Cardiac fibroblast (primary cell): ENCODE measurements at places on chromosomes 6 and 20.

- peak; percentile 98 for DNase-seq
These were observed 61.1 kb upstream of the HFE start for GRCh38 chr6:26025894-26026832.

DNA sequence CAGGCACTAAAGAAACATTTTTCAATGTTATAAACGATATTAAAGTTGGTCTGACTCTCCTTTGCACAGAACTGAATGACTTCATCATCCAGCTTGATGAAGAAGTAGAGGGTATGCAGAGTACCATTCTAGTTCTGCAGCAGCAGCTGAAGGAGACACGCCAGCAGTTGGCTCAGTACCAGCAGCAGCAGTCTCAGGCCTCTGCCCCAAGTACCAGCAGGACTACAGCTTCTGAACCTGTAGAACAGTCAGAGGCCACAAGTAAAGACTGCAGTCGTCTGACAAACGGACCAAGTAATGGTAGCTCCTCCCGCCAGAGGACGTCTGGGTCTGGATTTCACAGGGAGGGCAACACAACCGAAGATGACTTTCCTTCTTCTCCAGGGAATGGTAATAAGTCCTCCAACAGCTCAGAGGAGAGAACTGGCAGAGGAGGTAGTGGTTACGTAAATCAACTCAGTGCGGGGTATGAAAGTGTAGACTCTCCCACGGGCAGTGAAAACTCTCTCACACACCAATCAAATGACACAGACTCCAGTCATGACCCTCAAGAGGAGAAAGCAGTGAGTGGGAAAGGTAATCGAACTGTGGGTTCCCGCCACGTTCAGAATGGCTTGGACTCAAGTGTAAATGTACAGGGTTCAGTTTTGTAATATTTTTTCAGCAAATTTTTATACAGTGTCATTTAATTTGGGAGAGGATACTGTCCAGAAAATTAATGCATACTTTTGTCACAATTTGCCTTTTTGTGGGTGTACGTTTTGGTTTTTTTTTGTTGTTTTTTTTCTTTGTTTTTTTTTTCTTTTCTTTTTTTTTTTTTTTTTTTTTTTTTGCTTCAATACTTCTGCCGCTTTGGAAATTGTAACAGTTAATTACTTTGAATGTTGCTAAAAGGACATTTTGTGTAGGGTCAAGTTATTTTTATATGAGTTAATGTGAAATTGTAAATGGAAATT, 6.6 kb upstream of the ACAT2 start:
- DNase-seq = peak; percentile 13

DNA sequence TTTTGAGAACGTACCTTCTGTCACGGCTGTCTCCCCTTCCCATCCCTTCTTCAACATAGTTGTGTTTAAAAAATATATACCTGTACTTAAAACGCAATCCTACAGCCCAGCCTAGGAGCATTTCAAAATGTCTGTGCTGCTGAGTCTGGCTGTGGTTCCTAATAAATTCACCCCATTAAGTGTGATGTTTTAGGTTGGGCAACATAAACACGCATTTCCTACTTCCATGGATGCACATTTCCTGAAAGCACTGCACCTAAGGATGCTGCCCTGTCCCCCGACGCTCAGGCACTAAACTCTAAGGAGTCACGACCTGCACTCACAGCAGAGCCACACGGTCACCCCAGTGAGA, 1.2 kb downstream of the REV3L start:
- DNase-seq = no peak

DNA sequence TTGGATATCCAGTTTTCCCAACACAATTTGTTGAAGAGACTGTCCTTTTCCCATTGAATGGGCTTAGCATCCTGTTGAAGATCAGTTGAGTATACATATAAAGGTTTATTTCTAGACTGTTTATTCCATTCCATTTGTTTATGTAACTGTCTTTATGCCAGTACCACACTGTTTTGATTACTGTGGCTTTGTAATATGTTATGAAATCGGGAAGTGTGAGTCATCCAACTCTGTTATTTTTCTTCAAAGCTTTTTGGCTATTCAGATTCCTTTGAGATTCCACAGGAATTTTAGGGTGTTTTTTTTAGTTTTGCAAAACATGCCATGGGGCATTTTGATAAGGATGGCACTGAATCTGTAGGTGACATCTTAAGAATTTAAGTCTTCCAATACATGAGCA, 188.3 kb downstream of the BMP7 start:
- DNase-seq = no peak

GRCh38 chr20:47258745-47259695, 97.5 kb downstream of the ZMYND8 start:
- DNase-seq = peak; percentile 67

DNA sequence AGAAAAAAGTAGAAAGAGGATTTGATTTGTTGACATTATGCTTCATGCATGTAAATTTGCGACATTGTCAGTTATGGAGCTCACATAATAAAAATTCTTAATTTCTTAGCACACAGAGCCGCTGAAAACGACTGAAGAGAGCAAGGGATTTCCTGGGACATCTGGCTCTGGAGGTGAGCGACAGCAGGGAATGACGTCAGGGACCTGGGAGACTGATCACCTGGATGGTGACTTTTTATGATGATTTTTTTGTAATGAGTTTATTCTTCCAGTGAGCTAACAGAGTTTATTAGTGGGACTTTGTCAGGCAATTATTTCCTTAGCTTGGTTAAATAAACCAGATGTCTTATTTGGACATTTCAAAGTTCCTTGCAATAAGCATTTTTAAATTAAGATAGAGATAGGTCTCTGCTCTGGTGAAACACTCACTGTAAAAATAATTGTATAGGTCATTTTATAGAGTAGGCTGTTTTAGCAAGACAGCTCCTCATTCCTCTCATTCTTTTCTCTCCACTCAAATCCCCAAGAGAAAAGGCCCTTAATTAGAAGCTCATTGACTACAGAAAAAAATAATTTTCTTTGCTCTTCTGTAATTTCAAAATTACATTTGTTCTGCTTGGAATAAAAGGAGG, 19.4 kb downstream of the TMEM200A start:
- peak; percentile 60 for DNase-seq

DNA sequence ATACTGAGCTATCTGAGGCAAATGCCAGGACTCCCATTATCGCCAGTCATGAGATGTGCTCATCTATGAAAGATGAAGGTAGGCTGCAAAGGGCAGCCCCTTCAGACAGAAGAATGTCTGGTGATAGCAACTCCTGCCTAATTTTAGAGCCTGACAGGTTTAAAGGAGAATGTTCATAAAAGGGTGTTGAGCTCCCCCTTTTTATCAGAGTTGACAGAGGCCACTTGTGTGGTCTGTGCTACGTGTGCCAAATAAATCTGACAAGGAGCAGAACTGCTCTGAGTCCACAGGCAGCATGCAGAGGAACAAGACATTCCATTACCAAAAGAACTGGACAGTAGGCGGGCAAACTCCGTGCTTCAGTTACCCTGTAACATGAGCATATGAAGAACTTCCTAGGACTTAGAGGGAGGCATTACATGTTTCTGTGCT, 101.8 kb downstream of the PREP start:
- DNase-seq = no peak

GRCh38 chr6:108736832-108737231, 111.4 kb upstream of the ARMC2 start:
- DNase-seq = peak; percentile 90

DNA sequence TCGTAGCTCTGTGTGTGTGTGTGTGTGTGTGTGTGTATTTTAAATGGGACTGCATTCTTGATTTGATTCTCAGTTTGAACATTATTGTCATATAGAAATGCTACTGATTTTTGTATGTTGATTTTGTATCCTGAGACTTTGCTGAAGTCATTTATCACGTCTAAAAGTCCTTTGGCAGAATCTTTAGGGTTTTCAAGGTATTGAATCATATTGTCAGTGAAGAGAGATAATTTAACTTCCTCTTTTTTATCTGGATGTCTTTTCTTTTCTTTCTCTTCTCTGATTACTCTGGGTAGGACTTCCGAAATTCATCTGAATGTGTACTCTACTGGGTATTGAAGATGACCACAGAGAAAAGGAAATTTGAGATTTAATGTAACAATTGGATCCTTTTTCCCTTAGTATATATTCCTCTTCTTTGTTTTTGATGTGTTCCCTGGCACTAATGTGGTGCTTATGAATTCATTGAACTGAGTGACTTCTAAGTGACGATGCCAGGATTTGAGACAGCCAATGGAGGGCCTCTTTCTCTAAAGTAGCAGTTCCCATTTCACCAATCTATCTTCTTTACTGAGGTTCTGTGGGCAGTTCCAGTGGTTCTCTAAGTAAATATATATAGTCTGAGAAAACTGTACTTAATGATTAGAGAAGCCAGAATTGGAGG, 47.6 kb downstream of the TNFAIP3 start:
- no peak for DNase-seq

DNA sequence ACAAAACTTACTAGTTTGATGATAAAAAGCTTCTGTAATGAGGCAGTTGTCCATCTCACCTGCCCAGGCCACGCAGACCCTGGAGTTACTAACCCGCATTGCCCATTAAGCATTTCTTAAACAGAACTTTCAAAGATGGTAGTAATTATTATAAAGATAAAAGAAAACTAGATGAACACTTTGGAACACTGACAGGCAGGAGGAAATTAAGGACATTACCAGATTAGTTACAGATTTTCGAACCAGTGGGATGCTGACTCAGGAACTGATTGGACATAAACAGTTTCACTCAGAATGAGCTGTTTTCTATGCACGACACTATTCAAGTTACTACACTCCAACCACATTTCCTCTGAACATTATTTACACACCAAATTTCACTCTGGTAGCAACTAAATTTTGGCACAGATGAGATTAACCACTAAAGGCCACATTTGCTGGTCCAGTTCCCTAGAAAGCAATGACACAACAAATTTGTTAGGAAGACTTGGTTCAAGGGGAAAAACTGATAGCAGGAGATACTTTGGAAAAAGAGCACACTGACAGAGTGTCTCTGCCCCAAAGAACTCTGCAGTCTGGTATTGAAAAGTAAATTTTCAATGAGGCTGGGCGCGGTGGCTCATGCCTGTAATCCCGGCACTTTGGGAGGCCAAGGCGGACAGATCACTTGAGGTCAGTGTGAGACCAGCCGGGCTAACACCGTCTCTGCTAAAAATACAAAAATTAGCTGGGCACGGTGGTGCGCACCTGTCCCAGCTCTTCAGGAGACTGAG, 3.0 kb downstream of the ROMO1 start:
- no peak for DNase-seq
